ENCODE measurements at places on chromosomes 4 and X.

DNA sequence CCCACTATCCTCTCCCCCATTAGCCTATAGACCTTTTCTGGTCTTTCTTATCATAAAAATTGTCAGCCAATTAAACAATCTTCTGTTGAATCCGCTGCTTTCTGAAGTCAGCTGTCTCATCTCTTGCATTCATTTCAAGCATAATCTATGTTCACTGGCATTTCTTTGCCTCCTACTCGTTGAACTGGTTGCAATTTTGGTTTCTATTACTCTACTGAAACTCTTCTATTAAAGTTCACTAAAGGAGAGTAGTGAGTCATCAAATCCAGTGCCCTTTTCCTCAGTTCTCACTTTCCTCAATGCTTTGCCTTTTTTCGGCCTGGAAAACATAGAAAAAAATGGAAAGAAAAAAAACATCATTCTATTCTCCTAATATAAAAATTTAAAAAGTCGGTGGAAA lies 23.9 kb upstream of the CXCL13 start:
- DNase-seq, result no peak

- no peak for DNase-seq
Observed at GRCh38 chrX:19955306-19955705, 35.6 kb downstream of the BCLAF3 start.

DNA sequence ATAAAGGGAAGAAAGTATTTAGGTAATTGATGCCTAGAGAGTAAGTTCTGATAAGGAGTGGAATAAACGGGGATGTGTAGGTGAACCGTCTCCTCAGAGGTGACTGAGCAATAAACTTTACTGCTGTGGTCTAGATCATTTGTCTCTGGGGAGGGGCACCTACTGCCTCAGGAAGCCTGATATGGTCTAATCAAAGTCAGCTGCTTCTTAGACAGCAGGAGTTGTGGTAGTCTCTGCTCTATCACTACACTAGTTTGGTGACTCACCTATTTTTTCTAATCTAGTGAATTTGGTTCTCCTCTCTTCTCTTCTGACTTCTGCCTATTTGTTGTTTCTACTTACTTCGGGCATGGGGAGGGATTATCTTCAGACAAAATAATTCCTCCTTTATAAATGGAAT lies 95.1 kb upstream of the STIM2 start:
- DNase-seq, result no peak

DNA sequence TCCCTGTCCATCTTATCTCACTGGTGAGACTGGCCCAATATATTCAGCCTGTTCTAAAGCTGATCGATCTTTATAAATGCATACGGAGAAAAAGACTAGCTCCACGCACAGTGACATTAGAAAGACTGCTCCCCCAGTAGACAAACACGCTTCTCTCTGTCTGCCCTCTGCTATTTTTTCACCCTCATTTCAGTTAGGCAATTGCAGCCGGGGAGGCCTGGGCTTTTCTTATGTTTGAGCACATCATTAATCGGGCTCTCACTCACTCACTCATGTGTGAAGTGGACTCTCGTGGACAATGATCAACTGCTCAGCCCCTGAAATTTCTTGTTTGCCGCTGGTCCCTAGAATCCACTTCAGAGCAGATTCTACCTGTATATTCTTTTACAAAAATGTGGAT lies 824.7 kb upstream of the TENM3 start:
- DNase-seq, result no peak

- no peak for DNase-seq
Observed at GRCh38 chr4:98625399-98625798, 33.0 kb downstream of the TSPAN5 start.

DNA sequence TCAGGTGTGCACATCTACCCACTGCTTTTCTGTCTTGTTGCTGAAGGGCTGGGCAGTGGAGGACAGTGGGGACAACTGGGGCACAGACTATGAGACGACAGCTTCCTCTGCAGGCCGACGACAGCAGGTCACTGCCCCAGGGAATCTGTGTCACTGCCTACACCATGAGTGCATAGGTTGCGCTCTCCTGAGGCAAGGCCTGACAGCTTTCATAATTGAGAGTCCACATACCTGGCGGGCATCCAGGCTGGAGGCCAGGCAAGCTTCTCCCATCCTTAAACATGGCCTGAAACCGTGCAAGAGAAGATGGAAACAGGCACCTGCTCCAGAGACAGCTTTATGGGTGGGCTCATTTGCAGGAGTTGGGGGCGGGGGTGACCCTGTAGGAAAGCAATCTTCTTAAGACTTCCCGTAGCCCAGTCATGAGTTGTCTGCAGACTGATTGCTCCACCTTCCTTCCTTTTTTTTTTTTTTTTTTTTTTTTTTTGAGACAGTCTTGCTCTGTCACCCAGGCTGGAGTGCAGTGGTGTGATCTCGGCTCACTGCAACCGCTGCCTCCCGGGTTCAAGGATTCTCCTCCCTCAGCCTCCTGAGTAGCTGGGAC lies 2.9 kb downstream of the ANOS1 start:
- DNase-seq, result no peak

All from stimulated activated CD8-positive, alpha-beta memory T cell treated with anti-CD3 and anti-CD28 coated beads, Interleukin-15, amount 100 ng/mL, for 4 hours (primary cell).